Stimulated activated CD4-positive, alpha-beta T cell treated with anti-CD3 and anti-CD28 coated beads, TNF-alpha, amount 100 ng/mL, for 1 hour (primary cell): ENCODE measurements at places on chromosomes 5 and 9.

GRCh38 chr9:91043811-91044175 lies 242.2 kb downstream of the SYK start:
- DNase-seq = no peak

- DNase-seq = no peak
Observed at GRCh38 chr5:147611483-147611882, 101.6 kb upstream of the DPYSL3 start.

DNA sequence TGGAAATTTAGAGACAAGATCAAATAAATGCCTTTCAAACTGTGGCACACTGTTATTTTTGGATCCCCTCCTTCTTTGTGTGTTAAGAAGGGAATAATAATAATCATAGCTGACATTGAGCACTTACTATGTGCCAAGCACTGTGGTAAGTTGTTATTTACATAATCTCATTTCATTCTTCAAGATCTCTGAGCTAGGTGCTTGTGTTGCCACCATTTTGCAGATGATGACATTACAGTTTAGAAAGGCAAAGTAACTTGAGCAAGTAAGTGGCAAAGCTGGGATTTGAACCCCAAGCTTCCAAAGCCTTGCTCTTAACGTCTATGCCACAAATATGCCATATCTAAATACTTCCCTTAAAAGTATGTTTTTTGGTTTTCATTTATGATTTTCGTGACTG lies 121.8 kb upstream of the TMEM161B start:
- DNase-seq = no peak

DNA sequence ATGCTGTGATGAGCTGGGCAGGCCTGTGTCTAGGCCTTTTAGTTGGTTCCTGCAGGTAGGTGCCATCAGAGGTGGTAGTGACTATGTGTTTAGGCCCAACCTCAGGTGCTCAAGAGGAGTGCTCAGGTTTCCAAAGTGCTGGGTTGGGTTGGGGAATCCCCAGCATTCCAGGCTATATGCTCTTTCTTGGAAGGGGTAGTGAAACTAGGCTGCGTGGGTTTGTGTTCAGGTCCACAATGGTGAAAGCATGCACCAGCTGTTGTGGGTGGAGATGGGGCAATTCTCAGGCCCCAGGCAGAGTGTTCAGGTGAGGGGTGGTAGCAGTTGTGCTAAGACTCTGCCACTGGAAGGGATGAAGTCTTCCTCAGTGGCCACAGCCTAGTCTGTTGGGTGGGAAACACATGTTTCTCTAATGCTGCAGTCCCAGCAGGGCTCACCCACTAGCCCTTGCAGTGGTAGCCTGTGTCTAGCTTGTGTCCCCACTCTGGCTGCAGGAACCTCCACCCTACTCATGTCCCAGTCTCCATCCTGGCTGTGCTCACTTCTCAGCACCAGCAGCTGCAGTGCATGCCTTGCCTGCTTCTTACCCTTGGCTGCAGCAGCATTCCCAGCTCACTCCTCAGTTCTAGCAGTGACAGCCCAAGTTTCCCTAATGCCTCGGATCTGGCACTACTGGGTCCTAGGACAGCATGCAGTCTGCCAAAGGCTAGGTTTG lies 78.9 kb downstream of the FAM170A start:
- DNase-seq = no peak

DNA sequence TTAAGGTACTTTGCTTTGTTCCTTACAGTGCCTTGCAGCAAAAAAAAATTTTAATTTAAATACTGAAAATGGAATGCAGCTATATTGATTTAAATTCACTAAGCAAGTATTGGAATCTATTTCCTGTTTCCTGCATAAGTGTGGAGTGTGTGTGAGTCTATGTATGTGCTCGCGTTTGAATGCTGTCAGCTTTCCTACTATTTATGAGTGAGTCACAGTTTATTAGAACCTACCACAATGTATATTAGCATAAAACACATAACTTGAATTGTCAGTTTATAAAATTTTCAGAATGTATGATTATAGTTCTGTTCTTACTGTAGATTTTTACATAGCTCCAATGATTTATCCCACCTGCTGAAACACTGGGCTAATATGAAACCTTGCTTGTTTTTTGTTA lies 302.1 kb downstream of the NR2F1-AS1 start:
- DNase-seq = no peak

DNA sequence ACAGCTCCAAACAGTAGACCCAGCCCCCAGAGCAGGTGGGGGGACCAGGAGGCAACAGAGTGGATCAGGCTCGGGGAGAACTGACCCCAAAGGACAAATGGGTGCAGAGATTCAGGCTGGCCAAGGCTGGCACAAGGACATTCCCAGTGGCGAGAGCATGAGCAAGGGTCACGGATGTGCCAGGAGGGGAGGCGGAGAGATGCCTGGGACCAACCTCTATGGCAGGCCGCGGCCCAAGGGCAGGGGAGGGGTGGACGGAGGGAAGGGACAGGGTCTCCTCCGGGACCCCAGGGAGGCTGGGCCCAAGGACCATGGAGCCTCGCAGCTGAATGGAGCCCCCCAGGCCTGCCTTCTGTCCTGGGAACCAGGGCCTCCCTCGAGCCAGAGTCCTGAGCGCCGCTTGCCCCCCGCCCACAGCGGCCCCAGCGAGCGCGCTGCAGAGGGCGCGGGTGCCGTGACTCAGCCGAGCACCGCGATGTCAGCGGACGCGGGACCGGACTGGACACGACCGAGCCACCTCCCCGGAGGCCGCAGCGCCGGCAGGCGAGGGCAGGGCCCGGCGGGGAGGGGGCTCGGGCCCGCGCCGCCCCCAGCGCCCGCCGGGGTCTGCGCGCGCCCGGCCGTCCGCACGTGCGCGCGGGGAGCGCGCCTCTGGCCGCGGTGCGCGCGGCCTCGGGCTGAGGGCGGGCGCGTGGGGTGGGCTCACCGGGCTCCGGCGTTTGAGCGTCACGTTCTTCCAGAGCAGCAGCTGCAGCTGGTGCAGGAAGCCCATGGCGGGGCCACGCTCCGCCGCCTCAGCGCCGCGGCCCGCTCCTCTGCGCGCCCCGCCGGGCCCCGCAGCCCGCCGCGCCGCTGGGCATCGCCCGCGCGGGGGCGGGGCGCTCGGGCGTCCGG lies at the start of gene ABCA2:
ABCA2 (minus strand) TSS at position 869 of the 894 bp plus-strand sequence; CDS start at position 772, 97 bp downstream.
- no peak for DNase-seq

DNA sequence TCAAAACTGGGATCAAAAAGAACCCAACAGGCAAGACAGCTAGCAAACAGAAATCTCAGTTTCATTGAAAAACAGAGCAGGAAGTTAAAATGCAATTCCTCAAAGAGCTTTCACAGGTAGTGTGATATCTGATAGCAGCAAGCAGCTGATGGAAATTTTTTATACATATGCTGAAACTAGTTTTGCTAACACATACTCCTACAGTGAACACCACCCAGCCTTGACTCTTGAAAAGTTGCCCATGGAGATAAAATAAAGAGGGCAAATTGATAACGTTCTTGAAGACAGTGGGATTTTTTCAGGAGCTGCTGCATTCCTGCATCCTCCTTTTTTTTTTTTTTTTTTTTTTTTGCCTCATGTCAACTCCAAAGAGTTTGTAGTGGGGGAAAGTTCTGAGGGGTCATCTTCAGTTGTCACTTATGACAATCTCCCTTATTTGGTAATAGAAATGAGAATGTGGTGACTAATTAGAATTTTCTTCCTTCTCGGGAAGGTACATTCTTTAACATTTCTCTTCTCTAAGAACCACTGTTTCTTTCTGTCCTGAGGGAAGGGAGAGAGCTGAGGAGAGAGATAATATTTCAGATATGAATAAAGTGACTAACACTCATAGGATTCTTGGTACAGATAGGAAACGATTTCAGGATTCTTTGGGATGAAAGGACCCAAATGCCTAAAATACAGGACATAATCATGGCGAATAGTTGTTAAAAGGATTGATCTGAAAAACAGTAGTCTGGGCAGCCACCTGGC lies 24.6 kb downstream of the SH3RF2 start:
- DNase-seq = no peak

DNA sequence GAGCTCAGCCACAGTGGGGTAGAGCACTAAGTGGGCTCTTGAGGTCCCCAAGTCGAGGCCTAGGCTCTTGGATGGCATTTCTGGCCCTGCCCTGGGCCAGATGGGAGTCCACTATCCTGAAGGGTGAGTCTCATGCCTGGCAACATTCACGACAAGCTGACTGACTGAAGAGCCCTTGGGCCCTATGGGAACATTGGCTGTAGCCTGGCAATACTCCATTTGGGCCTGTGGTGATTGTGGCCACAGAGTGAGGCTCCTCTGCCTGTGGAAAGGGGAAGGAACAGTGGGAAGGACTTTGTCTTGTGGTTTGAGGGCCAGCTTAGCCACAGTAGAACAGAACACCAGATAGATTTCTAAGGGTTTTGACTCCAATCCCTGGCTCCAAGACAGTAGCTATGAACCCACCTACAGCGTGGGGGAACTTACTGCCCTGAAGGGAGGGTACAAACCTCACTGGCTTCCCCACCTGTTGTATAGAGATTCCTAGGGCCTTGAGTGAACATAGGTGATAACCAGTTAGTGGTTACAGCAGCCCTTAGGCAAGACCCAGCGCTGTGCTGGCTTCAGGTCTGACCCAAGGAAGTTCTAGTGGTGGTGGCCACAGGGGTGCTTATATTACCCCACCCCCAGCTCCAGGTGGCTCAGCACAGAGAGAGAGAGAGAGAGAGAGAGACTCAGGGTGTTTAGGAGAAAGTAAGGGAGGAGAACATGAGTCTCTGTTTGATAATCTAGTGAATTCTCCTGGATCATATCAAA lies 72.4 kb downstream of the KIAA0825 start:
- no peak for DNase-seq

DNA sequence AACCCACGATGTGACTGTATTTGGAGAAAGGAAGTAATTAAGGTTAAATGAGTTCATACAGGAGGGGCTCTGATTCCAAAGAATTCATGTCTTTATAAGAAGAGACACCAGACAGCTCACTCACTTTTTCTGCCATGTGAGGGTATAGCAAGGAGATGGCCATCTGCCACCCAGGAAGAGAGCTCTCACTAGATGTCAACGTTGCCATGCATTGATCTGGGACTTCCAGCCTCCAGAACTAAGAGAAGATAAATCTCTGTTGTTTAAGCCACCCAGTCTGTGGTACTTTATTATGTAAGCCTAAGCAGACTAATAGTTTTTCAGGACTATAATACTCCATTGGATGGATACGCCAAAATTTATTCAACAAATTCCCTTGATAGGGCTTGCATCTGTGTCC lies 89.8 kb upstream of the RAD23B start:
- DNase-seq = no peak

DNA sequence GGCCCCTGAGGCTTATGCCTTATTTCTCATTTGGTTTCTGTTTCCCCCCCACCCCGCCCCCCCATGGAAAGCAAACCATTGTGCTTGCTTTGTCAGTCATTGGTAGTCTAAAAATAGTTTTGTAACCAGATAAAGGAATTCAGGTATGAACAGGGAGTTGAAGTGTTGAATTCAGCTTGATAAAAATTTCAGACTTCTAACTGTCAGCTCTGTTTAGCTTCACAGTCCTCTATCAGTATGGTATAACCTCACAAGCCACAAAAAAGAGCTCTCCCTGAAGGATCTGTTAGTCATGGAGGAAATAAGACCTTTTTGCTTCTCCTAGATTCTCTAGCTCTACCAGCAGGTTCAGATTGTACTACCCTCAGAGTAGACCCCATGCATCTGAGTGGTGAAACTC lies 378.1 kb downstream of the TMEM38B start:
- DNase-seq = no peak

DNA sequence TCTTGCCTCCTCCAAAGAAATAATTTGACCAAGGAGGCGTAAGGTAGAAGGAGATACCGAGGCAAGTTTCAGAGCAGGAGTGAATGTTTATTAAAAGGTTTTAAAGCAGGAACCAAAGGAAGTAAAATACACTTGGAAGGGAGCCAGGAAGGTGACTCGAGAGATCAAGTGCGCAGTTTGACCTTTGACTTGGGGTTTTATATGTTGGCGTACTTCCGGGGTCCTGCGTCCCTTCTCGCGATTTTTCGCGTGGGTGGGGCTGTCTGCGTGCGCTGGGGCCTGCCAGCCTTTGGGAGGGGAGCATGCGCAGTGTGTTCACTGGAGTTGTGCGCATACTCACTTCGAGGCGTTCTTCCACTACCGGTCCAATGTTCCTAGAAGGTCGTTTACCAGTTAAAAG lies 166.0 kb upstream of the IRX2 start:
- DNase-seq = no peak

GRCh38 chr5:117246424-117246823 lies 671.8 kb upstream of the SEMA6A start:
- DNase-seq = no peak

- DNase-seq = no peak
Observed at GRCh38 chr5:15510092-15510491, 10.1 kb downstream of the FBXL7 start.

DNA sequence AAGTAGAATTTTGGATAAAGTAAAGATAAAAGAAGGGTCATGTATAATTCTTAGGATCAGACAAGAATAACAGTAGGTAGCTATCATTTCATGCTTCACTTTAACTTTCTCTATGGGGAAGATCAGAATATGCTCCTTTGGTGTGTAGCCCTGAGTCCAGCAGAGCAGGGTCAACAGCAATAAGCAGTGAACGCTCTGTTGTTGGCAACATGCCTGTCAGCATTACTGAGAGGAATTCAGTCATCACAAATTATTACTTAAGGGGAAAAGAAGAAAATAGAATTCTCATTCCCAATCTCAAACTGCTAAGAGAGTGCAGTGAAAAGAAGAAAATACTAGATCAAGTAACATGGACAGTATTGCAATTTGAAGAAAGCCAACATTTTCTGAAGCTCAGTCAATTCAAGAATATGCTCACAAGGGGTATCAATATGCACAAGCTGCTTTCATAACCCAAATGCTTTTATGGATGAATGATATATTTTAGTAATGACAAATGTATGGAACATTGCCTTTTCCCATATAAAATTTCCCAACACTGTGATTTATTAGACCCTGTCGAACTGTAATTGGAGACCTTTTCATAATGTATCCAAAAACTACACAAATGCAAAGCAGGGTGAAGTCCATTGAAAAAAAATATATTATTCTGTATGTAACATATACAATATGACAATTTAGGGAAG lies 1359.4 kb downstream of the EFNA5 start:
- no peak for DNase-seq

DNA sequence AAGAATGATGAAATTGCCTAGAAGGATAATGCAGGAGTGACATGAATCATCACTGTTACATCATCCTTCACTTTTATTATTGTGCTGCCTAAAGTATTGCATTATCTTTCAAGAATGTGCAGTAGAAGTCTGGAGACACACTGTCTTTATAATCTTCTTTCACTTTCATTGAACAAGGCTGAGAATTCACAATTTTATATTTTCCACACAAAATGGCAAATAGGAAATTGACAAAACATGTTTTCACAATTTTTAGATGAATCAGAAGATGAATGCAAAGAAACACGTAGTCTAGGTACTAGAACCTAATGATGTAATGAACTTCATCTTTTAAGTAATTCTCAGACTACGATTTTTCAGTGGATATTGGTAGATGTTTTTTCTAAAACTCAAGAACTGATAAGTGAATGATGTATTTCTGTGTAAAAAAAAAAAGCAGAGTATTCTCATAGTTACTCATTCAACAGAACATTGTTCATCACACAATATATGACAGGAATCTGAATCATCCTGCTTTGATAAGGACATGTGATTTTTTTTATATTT lies 131.5 kb upstream of the GRHPR start:
- DNase-seq = no peak

GRCh38 chr5:150139334-150139733 lies 16.3 kb downstream of the PDGFRB start:
- DNase-seq = no peak
